Activated naive CD4-positive, alpha-beta T cell treated with anti-CD3 and anti-CD28 coated beads for 36 hours (primary cell): ENCODE measurements at places on chromosomes 2 and 18.

DNA sequence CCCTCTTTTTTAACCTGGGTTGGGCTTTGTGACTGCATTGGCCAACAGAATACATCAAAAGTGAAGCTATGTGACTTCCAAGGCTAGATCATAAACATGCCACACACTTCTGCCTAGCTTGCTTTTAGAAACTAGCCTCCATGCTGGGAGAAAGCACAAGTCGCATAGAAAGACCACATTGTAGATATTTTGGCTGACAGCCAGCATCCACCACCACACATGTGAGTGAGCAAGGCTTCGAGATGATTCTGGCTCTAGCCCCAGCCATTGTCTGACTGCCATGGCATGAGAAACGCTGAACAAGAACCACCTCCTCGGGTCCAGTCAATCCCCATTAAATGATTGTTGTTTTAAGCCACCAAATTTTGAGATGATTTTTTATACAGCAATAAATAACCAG lies 66.8 kb upstream of the STPG4 start:
- no peak for DNase-seq

- no peak for DNase-seq
These were observed 85.3 kb downstream of the ZNF407 start for GRCh38 chr18:74682991-74683297.

- no peak for DNase-seq
These were observed 311.5 kb upstream of the MGAT5 start for GRCh38 chr2:133942398-133942797.

DNA sequence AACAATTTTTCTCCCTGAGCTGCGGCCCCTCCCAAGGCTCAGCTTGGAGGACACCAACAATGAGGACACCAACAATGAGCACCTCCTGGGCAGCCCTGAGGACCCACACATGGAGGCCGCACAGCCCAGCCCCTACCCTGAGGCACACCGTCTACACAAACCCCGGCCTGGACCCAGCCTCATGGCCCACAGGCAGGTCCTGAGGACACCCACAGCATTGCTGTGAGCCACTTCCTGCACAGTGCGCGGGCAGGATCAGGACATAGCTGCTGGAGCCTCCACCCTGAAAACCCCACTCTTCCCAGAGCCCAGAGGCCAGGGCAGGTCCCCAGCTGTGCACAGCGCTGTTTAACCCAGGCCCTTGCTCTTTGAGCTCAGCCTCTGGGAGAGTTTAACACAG lies 194.3 kb downstream of the RTP5 start:
- DNase-seq, result no peak

DNA sequence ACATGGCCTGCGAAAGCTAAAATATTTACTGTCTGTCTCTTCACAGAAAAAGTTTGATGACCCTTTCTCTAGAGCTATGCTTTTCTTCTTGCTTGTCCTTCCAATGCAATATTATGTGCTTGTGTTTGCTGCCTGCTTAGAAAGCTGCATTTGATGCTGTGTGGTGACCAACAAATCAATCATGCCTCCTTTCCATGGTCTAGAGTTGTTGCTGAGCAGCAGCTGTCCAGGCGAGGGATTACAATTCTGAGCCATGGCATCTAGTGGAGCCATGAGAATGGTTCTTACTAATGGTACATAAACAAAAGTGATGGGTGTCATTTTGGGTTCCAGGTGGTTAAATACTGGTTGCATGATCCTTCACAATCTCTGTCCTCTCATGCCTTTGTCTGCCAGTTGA lies 1142.1 kb downstream of the DPP10 start:
- no peak for DNase-seq

GRCh38 chr18:56108478-56109367 lies 520.7 kb upstream of the TCF4 start:
- no peak for DNase-seq

GRCh38 chr18:78407466-78407844 lies 572.2 kb upstream of the SALL3 start:
- no peak for DNase-seq
